AG08396 (cell line): ENCODE measurements at places on chromosomes 11 and 22.
A peak's percentile ranks its signal among the peaks of the same experiment; 100 is the strongest.

DNA sequence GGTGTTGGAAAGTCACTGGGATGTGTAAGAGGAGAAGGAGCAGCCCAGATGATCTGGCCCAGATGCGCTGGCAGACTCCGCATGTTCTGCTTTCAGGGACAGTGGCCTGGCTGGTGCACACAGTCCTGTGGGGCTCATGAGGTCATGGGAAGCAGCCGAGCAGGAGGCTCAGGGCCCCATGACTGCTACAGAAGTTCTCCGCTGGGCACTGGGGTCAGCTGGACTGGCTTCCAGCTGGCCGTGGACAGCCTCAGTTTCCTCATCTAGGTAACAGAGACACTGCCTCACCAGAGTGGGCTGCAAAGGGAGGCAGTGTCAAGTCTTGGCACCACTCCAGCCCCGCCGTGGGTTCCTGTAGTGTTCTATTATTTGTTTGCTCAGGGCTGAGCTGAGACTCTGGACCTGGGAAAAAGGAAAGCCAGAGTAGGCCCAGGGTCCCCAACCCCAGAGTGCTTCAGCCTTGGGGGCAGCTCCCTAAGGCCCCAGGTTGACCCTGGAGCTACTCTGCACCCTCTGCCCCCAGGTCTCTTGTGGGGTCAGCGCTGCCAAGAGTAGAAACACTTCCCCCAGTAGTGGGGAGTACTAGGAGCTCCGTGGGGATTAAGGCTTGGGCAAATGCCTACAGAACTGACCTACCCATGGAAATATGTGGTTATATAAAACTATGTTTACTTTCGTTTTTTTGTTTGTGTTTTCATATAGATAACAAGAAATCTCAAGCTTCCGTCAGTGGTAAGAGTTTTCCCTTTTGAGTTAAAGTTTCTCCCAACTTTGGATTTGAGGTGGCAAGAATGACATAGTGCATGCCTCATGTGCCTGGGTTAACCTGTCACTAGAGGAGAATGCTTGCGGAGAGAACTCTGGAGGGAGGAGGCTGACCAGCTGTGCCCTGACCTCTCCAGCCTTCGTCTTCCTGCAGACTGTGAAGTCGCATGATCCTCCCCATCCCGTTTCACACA, 45.3 kb downstream of the MED15 start:
- DNase-seq: peak; percentile 77

- no peak for DNase-seq
Observed at GRCh38 chr11:34509336-34509876, 4.2 kb downstream of the ELF5 start.

DNA sequence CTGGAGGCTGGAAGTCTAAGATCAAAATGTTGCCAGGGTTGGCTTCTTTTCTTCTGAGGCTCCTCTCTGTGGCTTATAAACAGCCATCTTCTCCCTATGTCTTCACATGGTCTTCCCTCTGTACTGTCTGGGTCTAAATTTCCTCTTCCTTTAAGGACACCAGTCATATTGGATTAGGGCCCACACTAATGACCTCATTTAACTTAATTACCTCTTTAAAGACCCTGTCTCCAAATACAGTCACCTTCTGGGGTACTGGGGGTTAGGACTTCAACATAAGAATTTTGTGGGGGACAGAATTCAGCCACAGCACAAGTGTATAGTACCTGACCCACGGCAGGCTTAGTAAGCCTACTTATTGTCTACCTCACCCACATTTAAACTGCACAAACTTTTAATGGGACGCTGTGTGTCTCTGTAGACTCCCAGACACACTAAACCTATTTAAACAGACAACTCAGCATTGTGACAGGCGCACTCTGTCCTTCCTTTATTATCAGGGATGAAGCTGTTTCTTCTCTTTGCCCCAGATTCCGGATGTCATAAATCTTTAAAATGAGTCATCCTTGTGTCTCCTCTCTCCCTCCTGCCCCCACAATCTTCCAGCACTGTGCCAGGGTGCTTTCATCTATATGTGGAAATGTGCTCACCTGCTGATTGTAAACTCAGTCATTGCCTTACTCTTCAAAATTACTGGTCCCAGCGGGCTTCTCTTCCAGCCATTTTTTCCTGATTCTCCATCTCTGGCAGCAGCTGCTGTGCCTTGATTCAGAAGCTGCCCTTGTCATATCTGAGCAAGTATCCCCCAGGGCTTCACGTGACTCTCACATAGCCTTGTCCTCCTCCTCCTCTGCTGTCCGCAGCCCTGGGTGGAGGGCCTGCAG, 5.4 kb upstream of the MAPK8IP1 start:
- no peak for DNase-seq

DNA sequence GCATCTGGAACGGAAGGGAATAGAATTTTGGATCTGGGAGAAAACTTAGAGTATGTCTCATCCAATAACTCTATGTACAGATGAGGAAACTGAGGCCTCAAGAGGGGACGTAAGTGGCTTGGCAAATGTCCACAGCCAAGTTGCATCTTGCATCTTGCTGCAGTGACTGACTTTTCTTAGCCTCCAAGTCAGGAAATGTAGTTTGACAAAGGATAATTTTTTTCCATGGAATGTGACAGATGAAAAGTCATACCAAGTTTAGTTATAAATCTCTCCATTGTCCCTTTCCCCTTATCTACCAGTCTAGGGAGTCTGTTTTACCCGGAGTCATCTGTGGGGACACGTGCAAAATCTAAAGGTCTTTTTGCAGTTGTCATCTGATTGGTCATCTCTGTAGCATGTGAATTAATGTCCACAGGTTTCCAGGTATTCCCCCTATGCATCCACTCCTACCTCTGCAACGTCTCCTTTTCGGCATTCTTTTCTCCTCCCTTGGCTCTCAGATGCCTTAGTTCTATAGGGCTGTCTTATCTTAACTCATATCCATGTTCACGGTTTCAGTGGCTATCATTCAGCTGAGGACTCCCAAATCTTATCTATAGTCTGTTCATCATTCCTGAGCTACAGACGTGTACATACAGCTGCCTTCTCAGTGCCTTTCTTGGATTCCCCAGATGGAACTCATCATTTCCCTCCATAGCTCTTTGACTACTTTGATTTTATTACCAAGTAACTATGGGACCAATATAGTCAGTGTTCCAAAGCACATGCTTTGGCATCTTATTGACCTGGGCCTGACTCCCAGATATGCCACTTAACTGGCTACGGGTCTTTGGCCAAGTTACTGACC, 139.5 kb upstream of the TIMP3 start:
- no peak for DNase-seq

DNA sequence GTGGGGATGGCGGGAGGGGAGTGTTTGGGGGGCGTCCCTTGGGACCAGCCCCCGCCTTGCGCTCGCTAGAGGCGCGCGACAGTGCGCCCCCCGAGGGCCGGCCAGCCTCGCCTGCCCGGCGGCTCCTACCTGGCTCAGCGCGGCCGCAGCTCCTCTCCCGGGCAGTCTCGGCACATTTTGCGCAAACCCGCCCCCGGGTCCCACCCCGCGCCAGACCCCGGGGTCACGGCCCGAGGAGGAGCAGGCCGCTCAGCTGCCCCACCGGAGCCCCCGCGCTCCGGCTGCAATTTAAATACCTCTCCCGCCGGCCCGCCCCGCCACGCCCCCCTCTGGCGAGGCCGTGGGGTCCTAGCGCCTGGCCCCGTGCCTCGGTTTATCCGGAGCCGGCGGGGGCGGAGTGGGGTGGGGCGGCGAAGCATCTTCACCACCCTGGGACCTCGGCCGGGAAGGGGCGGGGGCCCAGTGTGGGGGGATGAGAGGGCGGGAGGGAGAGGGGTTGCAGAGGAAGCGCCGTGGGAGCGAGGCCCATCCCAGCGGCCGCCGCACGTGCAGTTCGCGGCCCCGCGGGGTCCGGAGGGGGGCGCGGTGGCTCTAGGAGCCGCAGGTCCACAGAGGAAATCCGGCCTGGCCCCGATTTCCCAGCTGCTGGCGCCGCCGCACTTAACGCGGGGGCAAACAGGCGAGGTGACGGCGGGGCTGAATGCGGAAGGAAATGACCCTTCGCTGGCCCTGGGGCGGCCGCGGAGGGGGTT, at the start of gene LRRC32:
Gene LRRC32 (minus strand): TSS at position 263 of the 752 bp plus-strand sequence. CDS start 4,793 bp downstream, outside the sequence.
- peak; percentile 58 for DNase-seq

- DNase-seq: no peak
Observed at GRCh38 chr11:10663990-10664389, 29.6 kb downstream of the IRAG1 start.

GRCh38 chr11:111633756-111634362, 31.6 kb downstream of the SIK2 start:
- DNase-seq: no peak

GRCh38 chr11:34052608-34053160, 1.2 kb downstream of the CAPRIN1 start:
- DNase-seq: peak; percentile 6

DNA sequence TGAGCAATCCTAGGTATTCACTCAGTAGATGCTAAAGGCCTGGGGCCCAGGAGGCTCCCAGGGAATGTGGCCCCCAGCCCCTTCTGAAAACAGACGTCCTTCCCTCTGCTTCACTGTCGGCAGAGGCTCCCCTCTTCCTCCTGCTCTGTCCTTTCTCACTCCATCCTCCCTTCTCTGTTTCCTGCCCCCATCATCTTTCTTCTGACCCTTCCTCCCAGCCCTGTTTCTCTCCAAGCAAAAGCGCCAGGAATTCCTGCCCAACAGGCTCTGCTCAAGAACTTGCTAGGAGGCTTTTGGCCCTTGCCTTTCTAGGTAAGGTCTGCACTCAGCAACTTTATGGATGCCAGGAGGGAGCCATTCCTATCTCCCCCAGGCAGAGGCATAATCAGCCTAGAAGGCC, 300.5 kb downstream of the NTM start:
- no peak for DNase-seq

DNA sequence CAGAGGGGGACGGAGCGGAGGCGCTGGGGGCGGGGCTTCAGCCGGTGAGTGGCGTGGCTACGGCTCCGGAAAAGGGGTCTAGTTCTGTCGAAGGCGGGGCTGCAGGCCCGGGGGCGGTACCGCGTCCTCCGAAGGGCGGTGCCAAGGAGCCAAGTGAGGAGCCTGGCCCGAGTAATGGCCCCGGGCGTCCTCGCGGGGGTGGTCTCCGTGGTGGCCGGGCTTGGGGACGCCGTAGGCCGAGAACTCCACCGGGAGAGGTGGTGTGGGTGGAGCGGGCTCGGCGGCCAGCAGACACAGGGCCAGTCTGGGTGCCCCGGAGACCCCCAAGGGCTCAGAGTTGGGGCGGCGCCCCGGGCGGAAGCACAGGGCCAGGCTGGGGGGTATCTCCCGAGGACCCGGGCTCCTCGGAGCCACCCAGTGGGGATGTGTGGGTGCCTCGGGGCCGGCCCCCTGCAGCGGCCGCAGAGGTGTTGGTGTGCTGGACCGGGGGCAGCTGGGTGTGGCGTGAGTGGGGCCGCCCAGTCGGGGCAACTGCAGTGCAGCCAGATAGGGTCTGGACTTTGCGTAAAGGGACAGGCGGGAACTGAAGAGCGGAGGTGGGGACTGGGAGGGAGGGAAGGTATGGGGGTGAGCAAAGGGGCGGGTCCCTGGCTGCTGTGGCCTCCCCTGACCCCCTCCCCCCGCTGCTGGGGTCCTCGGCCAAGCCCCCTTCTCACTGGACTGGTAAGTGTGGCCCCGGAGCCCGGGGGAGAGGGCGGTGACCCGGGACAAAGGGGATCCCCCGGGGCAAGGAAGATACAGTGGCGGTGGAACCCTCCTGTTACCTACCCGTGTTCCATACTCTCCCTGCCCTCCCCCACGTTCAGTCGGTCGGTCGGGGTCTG, 838 bp downstream of the FKBP2 start:
- peak; percentile 41 for DNase-seq

- no peak for DNase-seq
Observed at GRCh38 chr11:111452817-111453552, 59.2 kb downstream of the BTG4 start.

- DNase-seq: no peak
Observed at GRCh38 chr22:44395118-44396005, 82.6 kb upstream of the SHISAL1 start.

- DNase-seq: no peak
Observed at GRCh38 chr22:30598986-30599385, 7.3 kb upstream of the PES1 start.

GRCh38 chr11:95239871-95240649, 9.1 kb upstream of the SESN3 start:
- DNase-seq: no peak

DNA sequence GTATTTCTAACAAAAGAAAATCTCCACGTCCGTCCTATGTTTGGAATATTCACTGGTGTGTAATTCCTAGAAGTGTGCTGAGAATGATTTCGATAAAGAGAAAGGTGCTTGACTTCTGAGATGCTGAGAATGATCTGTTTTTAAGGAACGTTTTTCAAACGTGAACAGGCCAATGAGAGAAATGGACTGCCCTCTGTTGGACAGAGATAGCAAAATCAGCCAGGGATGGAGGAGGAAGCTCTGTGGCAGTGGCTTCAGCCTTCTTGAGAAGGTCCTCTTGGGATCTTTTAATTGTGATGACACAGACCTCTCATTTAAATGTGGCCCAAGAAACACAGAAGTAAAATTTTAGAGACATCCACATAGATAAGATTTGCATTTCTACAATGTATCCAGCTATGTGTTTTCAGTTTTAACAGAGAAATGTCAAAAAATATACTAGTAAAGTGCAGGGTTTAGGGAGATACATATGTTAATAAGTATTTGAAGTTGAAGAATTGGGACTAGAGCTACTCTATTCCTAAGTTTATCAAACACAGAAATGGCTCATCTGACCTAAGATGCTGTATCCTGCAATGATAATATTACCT, 84.0 kb upstream of the RCN1 start:
- peak; percentile 54 for DNase-seq

DNA sequence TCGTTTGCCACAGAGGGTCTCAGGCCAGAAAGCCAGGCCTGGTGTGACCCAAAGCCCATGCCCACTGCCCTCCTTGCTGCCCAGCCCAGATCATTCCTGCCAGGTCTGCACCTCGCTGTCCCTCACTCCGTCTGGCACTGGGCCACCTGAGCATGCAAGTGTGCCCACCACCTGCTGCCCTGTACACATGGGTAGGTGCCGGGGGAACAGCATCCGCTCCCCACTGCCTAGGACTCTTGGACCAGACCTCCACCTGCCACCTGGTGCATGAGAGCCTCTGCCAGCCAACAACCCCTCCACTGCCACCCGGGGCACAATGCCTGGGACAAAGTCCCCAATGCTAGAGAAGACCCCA, 12.5 kb downstream of the MGAT3 start:
- no peak for DNase-seq

DNA sequence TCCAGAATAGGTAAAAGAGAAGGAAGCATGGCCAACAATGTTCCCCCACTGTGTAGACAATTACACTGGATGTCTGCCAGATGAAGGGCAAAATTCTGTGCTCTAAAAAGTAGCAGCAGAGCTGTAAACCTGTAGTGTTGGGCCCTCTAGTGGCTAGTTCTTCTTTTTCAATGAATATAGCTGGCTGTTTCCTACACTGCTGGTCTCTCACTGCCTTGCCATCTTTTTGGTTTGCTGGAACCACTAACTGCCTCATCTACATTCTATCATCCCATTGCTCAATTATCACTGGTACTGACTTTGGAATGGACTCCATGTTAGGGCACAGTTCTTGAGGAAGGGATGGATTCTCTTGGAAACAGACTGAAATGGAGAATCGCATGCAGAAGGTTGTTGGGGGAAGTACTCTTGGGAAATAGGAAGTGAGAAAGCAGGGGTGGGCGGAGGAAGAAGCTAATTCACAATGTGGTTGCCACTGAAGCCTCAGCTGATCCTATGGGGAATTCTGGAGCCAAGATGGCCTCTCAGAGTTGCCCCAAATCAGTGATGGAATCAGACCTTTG, 17.9 kb downstream of the KCNE3 start:
- DNase-seq: peak; percentile 73
